ENCODE measurements at places on chromosomes 5 and 9.

- no peak for DNase-seq
Observed at GRCh38 chr9:124774129-124774978, 2.6 kb upstream of the OLFML2A start.

DNA sequence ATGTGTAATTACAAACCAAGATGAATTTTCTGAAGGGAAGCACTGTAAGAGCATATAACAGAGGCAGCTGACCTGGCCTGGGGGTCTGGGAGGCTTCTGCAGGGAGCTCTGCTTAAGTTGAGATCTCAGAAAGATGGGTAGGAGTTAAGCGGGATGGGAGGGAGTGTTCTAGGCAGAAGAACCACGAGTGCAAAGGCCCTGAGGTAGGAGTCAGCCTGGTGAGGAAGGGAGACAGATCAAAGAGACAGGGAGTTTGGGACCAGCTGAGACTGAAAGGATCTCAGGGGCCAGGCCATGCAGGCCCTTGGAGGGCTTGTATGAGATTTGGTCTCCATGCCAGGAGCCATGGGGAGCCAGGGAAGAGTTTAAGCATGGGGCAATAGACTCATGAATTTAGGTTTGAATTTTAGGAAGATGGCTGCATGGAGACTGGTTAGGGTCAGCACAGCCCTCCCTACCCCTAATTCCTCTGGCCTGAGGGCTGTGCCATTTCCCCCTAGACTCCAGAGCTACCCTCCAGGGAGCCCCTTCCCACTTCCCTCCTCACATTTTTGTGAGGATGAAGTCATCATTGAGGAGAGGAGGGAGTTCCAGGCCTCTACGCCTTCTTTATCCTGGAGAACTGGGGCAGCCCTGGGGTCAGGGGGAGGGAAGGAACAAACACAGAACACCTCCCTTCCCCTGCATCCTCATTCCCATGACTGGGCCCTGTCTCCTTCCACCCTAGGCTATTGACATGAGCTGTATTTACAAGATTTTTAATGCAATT, 4.8 kb upstream of the ARAP3 start:
- no peak for DNase-seq

- no peak for DNase-seq
Observed at GRCh38 chr5:124262470-124262869, 484.0 kb downstream of the ZNF608 start.

DNA sequence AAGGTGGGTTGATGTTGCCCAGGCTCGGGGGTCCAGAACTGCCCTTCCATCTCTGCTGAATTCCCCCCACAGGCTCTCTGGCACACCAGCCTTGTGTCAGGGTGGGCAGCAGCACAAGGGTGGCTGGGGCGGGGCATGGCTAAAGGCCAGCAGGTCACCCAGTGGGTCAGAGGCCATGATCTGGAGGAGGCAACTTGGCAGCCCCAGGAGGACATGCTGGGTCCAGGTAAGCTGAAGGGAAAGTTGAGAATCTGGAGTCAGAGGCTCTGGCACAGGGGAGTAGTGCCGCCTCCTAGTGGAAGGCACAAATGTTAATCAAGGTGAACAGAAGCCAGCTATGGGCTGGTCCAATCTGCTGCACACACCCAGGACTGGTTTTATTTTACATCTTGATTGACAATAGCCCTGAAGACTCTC, 6.2 kb downstream of the TMEM8B start:
- DNase-seq = no peak

- peak; percentile 87 for DNase-seq
Observed at GRCh38 chr5:95178046-95178651, 106.7 kb downstream of the MCTP1 start.
